ENCODE measurements at places on chromosomes 6 and 20.

GRCh38 chr6:19325335-19325789 lies 511.8 kb upstream of the ID4 start:
- DNase-seq = no peak

DNA sequence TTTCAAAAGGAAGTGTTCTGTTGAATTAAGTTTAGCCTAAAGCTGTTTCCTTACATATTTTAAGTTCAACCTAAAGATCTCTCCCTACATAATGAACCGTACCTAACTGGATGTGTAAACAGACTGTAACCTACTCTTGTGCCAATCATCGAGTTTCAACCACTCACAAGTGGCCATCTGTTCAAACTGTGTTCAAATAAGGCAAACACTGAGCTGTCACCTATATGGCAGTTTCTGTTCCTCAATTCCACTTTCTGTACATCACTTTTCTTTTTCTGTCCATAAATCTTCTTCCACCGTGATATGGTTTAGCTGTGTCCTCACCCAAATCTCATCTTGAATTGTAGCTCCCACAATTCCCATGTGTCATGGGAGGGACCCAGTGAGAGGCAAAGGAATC lies 428.6 kb downstream of the HACE1 start:
- no peak for DNase-seq

- DNase-seq = no peak
Measured at GRCh38 chr6:25217302-25217701, 61.9 kb upstream of the CARMIL1 start.

- no peak for DNase-seq
Measured at GRCh38 chr6:164086076-164086887, 671.8 kb downstream of the QKI start.

DNA sequence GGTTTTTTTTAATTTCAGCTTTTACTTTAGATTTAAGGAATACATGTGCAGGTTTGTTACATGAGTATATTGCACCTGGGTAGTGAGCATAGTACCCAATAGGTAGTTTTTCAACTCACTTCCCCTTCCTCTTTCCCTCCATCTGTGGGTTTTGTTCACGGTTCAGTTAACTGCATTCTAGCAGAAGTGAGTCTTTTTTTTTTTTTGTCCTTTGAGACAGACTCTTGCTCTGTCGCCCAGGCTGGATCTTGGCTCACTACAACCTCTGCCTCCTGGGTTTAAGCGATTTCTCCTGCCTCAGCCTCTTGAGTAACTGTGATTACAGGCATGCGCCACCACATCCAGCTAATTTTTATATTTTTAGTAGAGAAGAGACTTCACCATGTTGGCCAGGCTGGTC lies 8.7 kb downstream of the UBR2 start:
- DNase-seq = no peak

GRCh38 chr6:146388736-146389364 lies 154.8 kb upstream of the RAB32 start:
- DNase-seq = no peak

- no peak for DNase-seq
Measured at GRCh38 chr20:19603376-19603750, 154.7 kb upstream of the RIN2 start.

GRCh38 chr6:110385458-110385863 lies 27.3 kb upstream of the METTL24 start:
- DNase-seq = no peak

DNA sequence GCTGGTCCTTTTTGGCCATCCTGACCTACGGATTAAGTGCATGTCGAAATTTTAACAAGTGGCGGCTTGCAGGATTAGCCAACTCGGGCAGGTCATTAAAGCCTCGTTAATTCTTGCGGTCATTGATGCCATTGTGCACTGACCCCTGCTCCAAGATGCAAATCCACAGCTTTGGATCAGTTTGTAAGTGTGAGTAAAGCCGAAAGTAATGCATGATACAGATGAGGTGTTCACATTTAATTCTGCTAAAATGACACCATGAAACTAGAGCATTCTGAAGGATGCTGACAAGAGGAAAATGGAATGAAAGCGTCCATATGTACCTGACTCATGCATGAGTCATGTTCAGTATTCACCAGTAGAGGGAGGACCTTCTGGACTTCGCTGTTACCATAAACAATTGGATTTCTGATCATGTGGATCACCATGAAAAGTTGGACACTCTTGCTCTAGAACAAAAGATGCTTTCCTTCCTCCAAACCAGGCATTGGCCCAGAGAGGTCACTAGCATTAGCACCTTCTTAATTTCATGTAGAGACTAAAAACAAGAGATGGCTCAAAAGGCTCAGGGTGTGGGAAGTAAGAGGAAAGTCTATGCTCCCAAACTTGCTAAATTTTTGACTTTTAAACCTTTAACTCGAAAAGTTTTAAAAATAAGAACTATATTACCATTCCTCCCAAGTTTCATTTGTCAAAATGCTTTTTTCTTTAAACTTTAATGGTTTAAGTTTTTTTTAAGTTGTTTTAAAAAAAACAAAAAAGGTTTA lies 48.0 kb downstream of the MUC22 start:
- peak; percentile 81 for DNase-seq

All from urothelium cell line (cell line).